ENCODE measurements at places on chromosomes 4 and X. TPM values are rescaled to one million over a fixed set of nuclear protein-coding genes. Genes with fewer than 3 reads are reported as not detected.

HNRNPH2 gene
- total RNA-seq, result 43.7 TPM

- no peaks in the 10 kb centered on the region for H3K4me1 ChIP-seq
- H3K36me3 ChIP-seq, result no peaks in the 10 kb centered on the region
- H3K4me3 ChIP-seq, result no peak overlapping the region
- DNase-seq, result no peak
- no peaks in the 10 kb centered on the region for H3K27me3 ChIP-seq
Observed at GRCh38 chrX:141969706-141970105, 66.0 kb downstream of the MAGEC1 start.

SMPX gene
- total RNA-seq, result not detected

DNA sequence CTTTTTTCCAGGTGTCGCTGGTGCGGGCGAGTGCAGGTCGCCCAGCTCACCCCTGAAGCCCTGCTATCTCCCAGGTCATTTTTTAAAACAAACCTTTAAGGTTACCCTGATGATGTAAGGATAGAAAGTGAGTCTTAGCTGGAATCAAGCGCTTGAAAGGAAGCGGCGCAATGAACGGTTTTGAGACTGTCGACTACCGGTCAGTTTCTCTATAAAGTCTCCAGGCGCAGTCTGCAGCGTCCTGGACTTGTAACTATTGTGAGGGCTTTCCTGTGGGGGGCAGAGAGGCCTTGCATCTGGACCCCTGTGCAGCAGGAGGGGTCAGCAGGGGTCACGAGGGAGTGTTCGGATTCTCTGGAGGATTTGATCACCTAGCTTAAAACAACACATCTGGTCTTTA is 1.6 kb downstream of the KIT start:
- no peaks in the 10 kb centered on the region for H3K36me3 ChIP-seq
- peak overlapping the region; percentile 45 for H3K4me3 ChIP-seq
- no peaks in the 10 kb centered on the region for H3K27me3 ChIP-seq
- H3K4me1 ChIP-seq, result no peaks in the 10 kb centered on the region
- no peak overlapping the region for H3K27ac ChIP-seq

DNA sequence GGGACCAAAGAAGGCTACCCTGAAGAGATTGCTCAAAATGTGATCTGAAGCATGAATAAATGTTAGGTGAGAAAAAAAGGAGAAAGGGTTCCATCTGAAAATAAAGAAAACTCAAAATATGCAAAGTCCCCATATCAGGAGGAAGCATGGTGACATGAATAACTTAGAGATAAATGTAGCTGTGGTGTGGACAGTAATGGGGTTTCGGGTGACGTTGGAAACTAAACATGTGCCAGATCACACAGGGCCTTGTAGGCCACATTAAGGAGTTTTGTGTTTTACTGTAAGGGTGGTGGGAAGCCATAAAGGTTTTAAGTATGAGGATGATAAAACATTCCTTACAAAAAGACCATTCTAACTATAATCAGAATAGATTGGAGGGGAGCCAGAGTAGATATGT is 40.3 kb upstream of the ACSL4 start:
- H3K4me3 ChIP-seq, result no peak overlapping the region
- H3K4me1 ChIP-seq, result no peaks in the 10 kb centered on the region
- DNase-seq, result no peak

DNA sequence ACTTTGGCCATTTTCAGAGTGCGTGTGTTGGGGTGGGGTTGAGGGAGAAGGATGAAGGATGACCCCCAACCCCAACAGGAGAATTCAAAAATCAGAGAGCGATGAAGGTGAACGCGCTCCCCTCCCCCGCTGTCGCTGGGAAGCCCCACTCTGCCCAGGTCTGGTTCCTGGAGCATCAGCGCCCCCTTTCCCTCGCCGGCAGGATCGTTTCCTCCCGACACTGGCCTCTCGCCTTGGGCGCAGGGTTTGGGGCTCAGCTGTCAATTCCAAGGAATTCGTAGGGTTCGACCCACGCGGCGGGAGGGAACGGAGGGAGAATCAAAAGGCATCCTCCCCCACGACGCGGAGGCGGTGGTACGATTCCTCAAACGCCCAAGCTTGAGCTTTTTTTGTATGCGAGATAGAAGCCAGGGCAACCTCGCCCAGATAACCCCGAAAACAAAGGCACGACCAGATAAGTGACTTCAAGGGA is 1.0 kb upstream of the PDGFRA start:
- H3K4me3 ChIP-seq, result peak overlapping the region; percentile 3
- H3K4me1 ChIP-seq, result no peaks in the 10 kb centered on the region
- H3K36me3 ChIP-seq, result no peaks in the 10 kb centered on the region
- H3K27ac ChIP-seq, result no peak overlapping the region

- H3K27me3 ChIP-seq, result no peaks in the 10 kb centered on the region
- no peak overlapping the region for H3K27ac ChIP-seq
- H3K4me1 ChIP-seq, result no peaks in the 10 kb centered on the region
- no peak overlapping the region for H3K4me3 ChIP-seq
- no peak for DNase-seq
Observed at GRCh38 chrX:66045894-66046293, 6.0 kb upstream of the VSIG4 start.

- no peaks in the 10 kb centered on the region for H3K4me1 ChIP-seq
- H3K4me3 ChIP-seq, result no peak overlapping the region
- peak overlapping the region; percentile 29 for H3K27ac ChIP-seq
- H3K36me3 ChIP-seq, result no peaks in the 10 kb centered on the region
- no peak for DNase-seq
Observed at GRCh38 chr4:99722725-99723124, 65.1 kb upstream of the C4orf54 start.

PPP4R3C gene
- not detected for total RNA-seq

DNA sequence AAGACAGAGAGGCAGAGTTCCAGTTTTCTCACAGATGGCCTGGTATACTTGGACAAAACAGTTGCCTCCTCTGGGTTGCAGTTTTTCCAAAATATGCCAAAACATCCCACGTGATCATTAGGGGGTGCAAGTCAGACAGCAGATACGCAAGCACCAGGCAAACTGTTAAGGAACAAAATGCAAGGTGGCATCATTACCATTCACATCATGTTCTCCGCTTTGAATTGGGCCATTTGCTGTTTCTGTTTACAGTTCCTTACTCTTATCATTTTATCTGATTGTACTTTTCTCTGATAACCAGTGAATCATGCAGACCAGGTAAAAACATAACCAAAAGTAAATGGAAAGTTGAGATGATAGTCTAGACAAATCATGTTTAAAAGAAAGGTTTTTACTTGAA is 16.4 kb upstream of the HMGB3 start:
- H3K4me1 ChIP-seq, result no peaks in the 10 kb centered on the region
- H3K4me3 ChIP-seq, result no peak overlapping the region
- H3K27ac ChIP-seq, result no peak overlapping the region
- H3K27me3 ChIP-seq, result no peaks in the 10 kb centered on the region

- no peak overlapping the region for H3K27ac ChIP-seq
- H3K4me3 ChIP-seq, result no peak overlapping the region
- DNase-seq, result no peak
- no peaks in the 10 kb centered on the region for H3K27me3 ChIP-seq
Observed at GRCh38 chrX:23524467-23524866, 142.8 kb upstream of the PRDX4 start.

- H3K27ac ChIP-seq, result no peak overlapping the region
- no peak for DNase-seq
- H3K4me3 ChIP-seq, result no peak overlapping the region
- no peaks in the 10 kb centered on the region for H3K27me3 ChIP-seq
- H3K4me1 ChIP-seq, result no peaks in the 10 kb centered on the region
Observed at GRCh38 chrX:153874366-153875125, 11.4 kb downstream of the L1CAM start.

GRCh38 chr4:38565271-38566199 is 98.5 kb upstream of the KLF3 start:
- peak overlapping the region; percentile 42 for H3K27ac ChIP-seq
- H3K27me3 ChIP-seq, result no peaks in the 10 kb centered on the region
- H3K4me3 ChIP-seq, result no peak overlapping the region
- DNase-seq, result peak; percentile 55
- no peaks in the 10 kb centered on the region for H3K36me3 ChIP-seq

GPR34 gene
- 4.6 TPM for total RNA-seq

GRCh38 chr4:72828864-72829263 is 240.7 kb downstream of the COX18 start:
- no peaks in the 10 kb centered on the region for H3K4me1 ChIP-seq
- DNase-seq, result no peak
- H3K27ac ChIP-seq, result no peak overlapping the region
- no peaks in the 10 kb centered on the region for H3K36me3 ChIP-seq
- H3K4me3 ChIP-seq, result no peak overlapping the region

DNA sequence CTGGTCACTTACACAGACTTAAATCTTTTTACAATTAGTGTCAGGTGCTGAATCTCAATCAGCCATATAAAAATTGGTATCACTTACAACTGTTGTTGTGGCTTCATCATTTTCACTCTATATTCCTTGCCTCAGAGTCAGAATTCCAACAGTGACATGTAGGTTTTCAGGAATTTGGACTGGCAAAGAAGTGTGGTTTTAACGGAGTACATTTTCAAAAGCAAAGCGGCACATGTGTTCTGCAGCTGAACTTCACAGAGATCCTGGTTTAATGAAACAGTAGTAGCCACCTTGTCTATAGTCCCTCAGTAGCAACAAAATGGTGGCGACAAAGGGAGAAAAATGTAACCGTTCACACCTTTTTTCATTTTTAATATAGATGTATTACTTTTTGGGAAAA is 486.6 kb downstream of the FAT4 start:
- no peak for DNase-seq
- H3K4me1 ChIP-seq, result no peaks in the 10 kb centered on the region
- no peak overlapping the region for H3K27ac ChIP-seq

- no peaks in the 10 kb centered on the region for H3K4me1 ChIP-seq
- no peak overlapping the region for H3K4me3 ChIP-seq
- no peak overlapping the region for H3K27ac ChIP-seq
- no peak for DNase-seq
Observed at GRCh38 chrX:7316887-7317286, 168.9 kb upstream of the PUDP start.

CXCL1 gene
- 0.74 TPM for total RNA-seq

WFS1 gene
- 53.4 TPM for total RNA-seq

GRCh38 chr4:17063888-17064287 is 165.4 kb upstream of the LDB2 start:
- H3K4me3 ChIP-seq, result no peak overlapping the region
- no peak overlapping the region for H3K27ac ChIP-seq
- DNase-seq, result no peak
- H3K36me3 ChIP-seq, result no peaks in the 10 kb centered on the region
- no peaks in the 10 kb centered on the region for H3K4me1 ChIP-seq
- no peaks in the 10 kb centered on the region for H3K27me3 ChIP-seq

- H3K27ac ChIP-seq, result no peak overlapping the region
- H3K4me1 ChIP-seq, result no peaks in the 10 kb centered on the region
- H3K36me3 ChIP-seq, result no peaks in the 10 kb centered on the region
- no peak overlapping the region for H3K4me3 ChIP-seq
- no peak for DNase-seq
Observed at GRCh38 chr4:34731070-34731469, 1513.2 kb downstream of the ARAP2 start.

FGFBP1 gene
- 1.1 TPM for total RNA-seq

DNA sequence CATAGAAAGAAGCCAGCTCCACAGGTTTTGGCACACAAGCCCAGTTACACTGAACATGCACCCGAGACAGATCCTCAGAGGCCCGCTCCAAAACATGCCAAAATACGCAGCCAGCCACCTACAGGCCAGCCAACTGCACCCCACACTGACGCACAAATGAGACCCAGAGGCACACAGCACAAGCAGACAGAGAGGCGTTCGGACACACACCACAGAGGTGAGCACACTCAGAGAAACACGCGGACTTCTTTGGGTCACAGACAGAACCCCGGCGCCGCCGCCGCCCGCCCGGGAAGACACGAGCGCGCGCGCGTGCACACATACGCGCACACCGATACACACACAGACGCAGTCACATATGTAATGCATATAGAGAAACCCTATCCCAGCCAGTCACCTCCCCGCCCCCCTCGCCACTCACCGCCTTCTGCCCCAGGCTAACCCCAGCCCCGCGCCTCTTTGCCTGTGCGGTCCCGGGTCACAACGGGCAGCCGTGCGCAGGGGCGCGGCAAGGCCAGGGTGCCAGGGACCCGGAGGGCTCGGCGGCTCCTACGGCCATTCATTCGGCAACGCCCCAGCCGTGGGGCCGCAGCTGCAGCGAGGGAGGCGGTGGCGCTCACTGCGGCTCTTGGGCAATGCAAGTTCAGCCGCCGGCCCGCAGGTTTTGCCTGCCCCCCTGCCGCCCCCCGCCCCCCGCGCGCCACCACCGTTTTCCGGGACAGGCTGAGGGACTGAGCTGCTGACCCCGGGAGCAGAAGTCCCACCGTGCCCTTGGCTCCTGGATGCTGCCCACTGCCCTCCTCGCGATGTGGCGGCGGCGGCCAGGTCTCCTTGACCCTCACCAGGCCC is 553 bp downstream of the SEPTIN6 start:
- peak overlapping the region; percentile 63 for H3K27ac ChIP-seq
- DNase-seq, result peak; percentile 5
- H3K27me3 ChIP-seq, result no peaks in the 10 kb centered on the region

P2RY10 gene
- not detected for total RNA-seq

DNA sequence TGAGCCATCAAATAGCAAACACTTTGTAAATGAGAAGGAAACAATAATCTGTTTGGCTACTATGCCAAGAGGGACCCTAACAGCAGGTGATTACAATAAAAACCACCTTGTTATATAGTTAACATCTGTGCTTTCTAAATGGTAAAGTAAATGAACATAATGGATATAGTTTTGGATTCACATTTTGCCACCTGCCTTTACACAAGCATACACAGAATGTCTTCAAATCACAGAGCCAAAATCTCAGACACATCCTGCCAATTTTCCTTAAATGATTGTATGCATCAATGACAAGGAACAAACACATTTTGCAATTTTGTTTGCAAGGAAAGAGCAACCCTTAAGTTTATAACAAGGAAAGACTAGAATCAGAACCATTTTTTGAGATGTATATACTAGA is 334.2 kb downstream of the FSTL5 start:
- H3K4me1 ChIP-seq, result no peaks in the 10 kb centered on the region
- no peaks in the 10 kb centered on the region for H3K27me3 ChIP-seq
- H3K4me3 ChIP-seq, result no peak overlapping the region
- no peak overlapping the region for H3K27ac ChIP-seq

- H3K4me3 ChIP-seq, result no peak overlapping the region
- no peaks in the 10 kb centered on the region for H3K36me3 ChIP-seq
- no peak for DNase-seq
- no peaks in the 10 kb centered on the region for H3K4me1 ChIP-seq
- H3K27ac ChIP-seq, result no peak overlapping the region
- peaks cover 53% of the 10 kb centered on the region for H3K27me3 ChIP-seq
Observed at GRCh38 chr4:41750121-41750625, 1.6 kb upstream of the PHOX2B start.

- no peaks in the 10 kb centered on the region for H3K27me3 ChIP-seq
- no peak overlapping the region for H3K4me3 ChIP-seq
- H3K36me3 ChIP-seq, result no peaks in the 10 kb centered on the region
- no peak overlapping the region for H3K27ac ChIP-seq
- H3K4me1 ChIP-seq, result no peaks in the 10 kb centered on the region
Observed at GRCh38 chr4:73248821-73249220, 9.8 kb downstream of the ANKRD17 start.

SSX4B gene
- not detected for total RNA-seq

- H3K27ac ChIP-seq, result no peak overlapping the region
- H3K4me3 ChIP-seq, result no peak overlapping the region
- DNase-seq, result no peak
Observed at GRCh38 chrX:132623942-132624341, 135.1 kb upstream of the MBNL3 start.

MAGEC2 gene
- 29.1 TPM for total RNA-seq

- H3K36me3 ChIP-seq, result no peaks in the 10 kb centered on the region
- H3K4me3 ChIP-seq, result no peak overlapping the region
- no peak overlapping the region for H3K27ac ChIP-seq
- H3K4me1 ChIP-seq, result no peaks in the 10 kb centered on the region
- DNase-seq, result no peak
- no peaks in the 10 kb centered on the region for H3K27me3 ChIP-seq
Observed at GRCh38 chrX:49292400-49293362, 10.8 kb upstream of the GAGE10 start.

Measured in prostate gland (tissue), 2 donors.